Cardiac ventricle fibroblast (primary cell): ENCODE measurements at places on chromosomes 5 and 9. TPM values are rescaled to one million over a fixed set of nuclear protein-coding genes. Genes with fewer than 3 reads are reported as not detected.

Gene SH3RF2
- total RNA-seq = not detected in 2 replicates

Gene FGF1
- 0.20 and 0.69 TPM in 2 replicates for total RNA-seq

Gene SYK
- total RNA-seq = not detected in 2 replicates

Gene PCDHGB7
- total RNA-seq = 19.9 and 21.6 TPM in 2 replicates

Gene UNC5A
- total RNA-seq = 0.44 and 0.78 TPM in 2 replicates

Gene NFIB
- 115 and 118 TPM in 2 replicates for total RNA-seq

Gene SLC27A6
- total RNA-seq = 1.6 TPM in 1 of 2 replicates, not detected in the other

Gene ANKRD18B
- not detected in 2 replicates for total RNA-seq

Gene PGM5
- total RNA-seq = 0.88 and 1.7 TPM in 2 replicates

Gene RARS1
- total RNA-seq = 81.3 and 86.7 TPM in 2 replicates

Gene DPYSL3
- 22.4 and 26.5 TPM in 2 replicates for total RNA-seq

Gene FBXO4
- total RNA-seq = 9.9 and 12.4 TPM in 2 replicates

Gene NUTM2F
- total RNA-seq = not detected in 2 replicates

Gene C9orf153
- total RNA-seq = 0.39 TPM in 1 of 2 replicates, not detected in the other

Gene CCDC183
- total RNA-seq = 0.39 and 1.1 TPM in 2 replicates

Gene LHX2
- total RNA-seq = 0.29 and 0.56 TPM in 2 replicates

Gene NUTM2G
- total RNA-seq = not detected in 2 replicates

Gene GPR151
- not detected in 2 replicates for total RNA-seq

Gene GHR
- total RNA-seq = 4.6 and 5.2 TPM in 2 replicates

Gene CDKN2A
- 19.5 and 22.0 TPM in 2 replicates for total RNA-seq

Gene SPTAN1
- total RNA-seq = 105 and 111 TPM in 2 replicates

Gene OBP2B
- not detected in 2 replicates for total RNA-seq

Gene PCDHB7
- total RNA-seq = 1.2 and 1.3 TPM in 2 replicates

Gene SPOCK1
- total RNA-seq = 175 and 188 TPM in 2 replicates

Gene LHX3
- not detected in 2 replicates for total RNA-seq

Gene TAF11L2
- total RNA-seq = not detected in 2 replicates

Gene FYB1
- total RNA-seq = 0.24 and 4.4 TPM in 2 replicates

Gene TMED9
- total RNA-seq = 191 and 212 TPM in 2 replicates

Gene NMUR2
- total RNA-seq = not detected in 2 replicates

Gene WHRN
- 1.5 and 2.9 TPM in 2 replicates for total RNA-seq

Gene PCDHGA2
- total RNA-seq = 3.5 and 5.2 TPM in 2 replicates

Gene FOXD4L6
- total RNA-seq = 0.19 TPM in 1 of 2 replicates, not detected in the other

Gene GFI1B
- not detected in 2 replicates for total RNA-seq

Gene PCDHB15
- total RNA-seq = 1.6 and 1.7 TPM in 2 replicates
